ENCODE measurements at places on chromosomes 11 and 22. TPM values are rescaled to one million over a fixed set of nuclear protein-coding genes. Genes with fewer than 3 reads are reported as not detected.

The SOX10 gene
- not detected for total RNA-seq

The SLC22A6 gene
- not detected for total RNA-seq

The TPBGL gene
- not detected for total RNA-seq

The HSPB2 gene
- total RNA-seq: not detected

The SRRD gene
- total RNA-seq: 17.3 TPM

The ROBO4 gene
- total RNA-seq: 3.0 TPM

The MYBPC3 gene
- total RNA-seq: not detected

The CCDC87 gene
- 0.25 TPM for total RNA-seq

The KCNE3 gene
- 5.2 TPM for total RNA-seq

The OR5B17 gene
- not detected for total RNA-seq

The NDUFC2 gene
- total RNA-seq: 132 TPM
